Upper lobe of right lung (tissue), 1 donor: ENCODE measurements at places on chromosomes 1 and 21. TPM values are rescaled to one million over a fixed set of nuclear protein-coding genes. Genes with fewer than 3 reads are reported as not detected.

The BMP8B gene
- total RNA-seq: 2.7 TPM

The CRNN gene
- total RNA-seq: not detected

The GBP7 gene
- total RNA-seq: 0.32 TPM

The LGR6 gene
- 1.8 TPM for total RNA-seq

The CDC42 gene
- 234 TPM for total RNA-seq

The SPRR5 gene
- not detected for total RNA-seq

The RNU1-3 gene
- 6,622 TPM for total RNA-seq

The GSTM1 gene
- not detected for total RNA-seq

The CFHR1 gene
- not detected for total RNA-seq

The YY1AP1 gene
- 69.0 TPM for total RNA-seq

The HSD3B1 gene
- not detected for total RNA-seq

DNA sequence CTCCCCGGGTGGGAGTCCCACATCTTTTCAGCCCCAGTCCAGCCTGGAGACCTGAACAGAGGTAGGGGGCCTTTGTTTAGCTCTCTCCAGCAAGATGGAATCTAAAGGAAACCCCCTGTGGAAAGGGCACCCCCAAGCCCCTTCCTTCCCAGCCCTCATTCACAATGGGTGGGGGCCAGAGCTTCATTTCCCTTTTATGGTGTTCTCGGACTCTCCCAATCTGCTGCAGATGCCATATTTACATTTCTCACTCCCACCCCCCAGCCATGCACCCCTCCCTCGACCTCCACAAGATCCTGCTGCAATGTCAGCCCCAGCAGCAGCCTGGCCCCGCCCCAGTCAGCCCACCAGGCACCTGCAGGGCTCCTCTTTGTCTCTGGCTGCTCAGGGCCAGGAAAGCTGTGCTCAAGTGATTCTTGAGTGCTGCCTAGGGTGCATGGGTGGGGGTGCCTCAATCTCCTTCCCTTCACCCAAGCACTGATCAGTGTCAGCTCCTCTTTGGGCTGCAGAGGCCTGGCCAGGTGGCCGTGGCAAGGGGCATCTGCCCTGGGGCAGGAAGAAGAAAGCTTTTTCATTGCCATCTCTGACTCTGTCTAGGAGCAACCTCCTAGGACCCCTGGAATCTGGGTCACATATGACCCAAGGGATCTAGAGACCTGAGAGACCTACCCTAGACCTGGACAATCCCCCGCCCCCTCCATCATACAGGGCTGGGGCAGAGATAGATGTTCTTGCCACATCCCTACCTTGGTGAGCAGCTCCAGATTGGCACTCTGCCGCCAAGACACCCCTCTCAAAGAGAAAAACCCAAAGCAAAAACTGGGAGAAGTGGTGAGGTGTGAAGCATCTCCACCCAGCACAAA lies 1.7 kb downstream of the KIF21B start:
- DNase-seq: no peak

DNA sequence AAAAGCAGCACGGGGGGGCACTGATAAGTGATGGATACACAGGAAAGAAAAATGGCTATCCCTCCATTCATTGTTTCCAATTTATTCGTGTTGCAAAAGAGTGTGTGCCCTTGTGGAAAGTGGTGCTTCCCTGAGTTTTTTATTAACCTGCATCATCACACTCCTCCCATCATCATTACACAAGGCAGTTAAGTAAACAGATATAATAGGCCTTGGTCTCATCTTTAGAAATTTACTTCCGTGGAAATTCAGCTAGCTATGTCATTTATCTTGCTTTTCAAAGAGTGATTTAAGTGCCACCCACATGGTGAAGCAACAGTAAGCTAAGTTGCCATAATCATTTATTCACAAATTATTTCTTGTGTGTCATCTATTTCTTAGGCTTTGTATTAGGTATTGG lies 473.3 kb downstream of the NEGR1 start:
- no peak for DNase-seq

DNA sequence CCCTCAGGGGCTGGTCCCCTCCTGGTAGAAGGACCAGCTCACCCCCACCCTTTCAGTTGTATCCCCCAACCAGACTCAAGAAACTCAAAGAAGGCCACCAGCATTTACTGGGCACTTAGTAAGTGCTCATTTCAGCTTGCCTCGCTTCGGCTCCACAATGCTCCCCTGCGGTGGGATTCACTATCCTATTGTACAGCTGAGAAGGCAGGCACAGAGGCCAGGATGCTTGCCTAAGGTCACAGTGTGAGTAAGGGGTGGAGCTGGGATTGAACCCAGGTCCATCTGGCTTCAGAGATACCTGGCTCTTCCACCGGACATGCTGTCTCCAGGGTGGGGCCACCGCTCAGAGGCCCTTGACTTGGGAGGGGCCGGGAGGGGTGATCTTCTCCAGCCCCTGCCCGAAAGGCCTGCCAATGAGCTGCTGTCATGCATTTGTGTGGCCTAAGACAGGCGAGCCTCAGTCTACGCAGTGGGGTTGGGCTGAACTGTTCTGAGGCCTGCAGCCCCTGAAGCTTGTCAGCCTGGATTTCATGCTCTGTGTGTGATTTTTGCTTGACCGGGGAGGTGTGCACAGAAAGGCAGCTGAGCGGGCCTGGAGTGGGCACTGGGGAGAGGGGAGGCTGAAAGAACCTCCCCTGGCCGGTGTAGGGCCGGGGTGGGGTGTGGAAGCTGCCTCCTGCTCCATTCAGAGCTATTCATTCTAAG lies 48.1 kb downstream of the DMRTB1 start:
- DNase-seq: no peak

DNA sequence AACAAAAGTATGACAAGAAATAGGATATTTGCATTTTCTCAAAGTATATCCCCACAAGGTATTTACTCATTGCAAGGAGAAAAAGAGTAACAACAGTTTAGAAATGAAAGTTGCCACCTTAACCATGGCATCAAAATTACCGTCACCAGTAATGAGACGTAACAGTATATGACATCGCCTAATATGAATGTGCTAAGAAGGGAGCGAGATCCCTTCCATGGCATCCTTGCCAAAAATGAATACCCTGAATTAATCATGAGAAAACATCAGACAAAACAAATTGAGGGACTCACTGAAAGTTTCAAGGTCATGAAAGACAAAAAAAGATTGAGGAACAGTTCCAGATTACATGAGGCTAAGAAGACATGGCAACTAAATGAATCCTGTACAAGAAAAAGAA lies 78.9 kb upstream of the MROH9 start:
- DNase-seq: no peak

GRCh38 chr1:226226601-226227000 lies 3.1 kb downstream of the MIXL1 start:
- DNase-seq: no peak

- DNase-seq: no peak
These were observed 188.3 kb upstream of the DPT start for GRCh38 chr1:168917309-168917708.

DNA sequence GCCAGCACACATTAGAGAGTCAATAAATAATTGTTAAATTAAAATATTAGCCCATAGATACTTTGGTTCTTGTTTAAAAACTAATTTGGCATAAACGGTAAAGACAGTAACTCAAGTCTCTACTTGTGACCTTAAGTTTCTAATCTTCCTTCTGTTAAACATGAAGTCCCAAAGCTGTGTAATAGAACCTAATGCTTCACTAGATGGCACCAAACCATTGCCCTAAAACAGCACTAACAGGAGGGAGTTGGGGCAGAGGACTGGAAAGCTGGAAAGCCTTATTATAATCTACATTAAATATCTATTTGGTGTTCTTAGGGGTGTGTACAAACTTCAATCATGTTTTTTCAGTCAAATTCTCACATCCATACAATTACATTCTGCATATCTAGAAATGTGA lies 176.7 kb downstream of the OLFM3 start:
- no peak for DNase-seq

- DNase-seq: no peak
These were observed 81.9 kb downstream of the JAK1 start for GRCh38 chr1:64884261-64885040.

- DNase-seq: no peak
These were observed 49.4 kb downstream of the ILDR2 start for GRCh38 chr1:166925810-166926478.

DNA sequence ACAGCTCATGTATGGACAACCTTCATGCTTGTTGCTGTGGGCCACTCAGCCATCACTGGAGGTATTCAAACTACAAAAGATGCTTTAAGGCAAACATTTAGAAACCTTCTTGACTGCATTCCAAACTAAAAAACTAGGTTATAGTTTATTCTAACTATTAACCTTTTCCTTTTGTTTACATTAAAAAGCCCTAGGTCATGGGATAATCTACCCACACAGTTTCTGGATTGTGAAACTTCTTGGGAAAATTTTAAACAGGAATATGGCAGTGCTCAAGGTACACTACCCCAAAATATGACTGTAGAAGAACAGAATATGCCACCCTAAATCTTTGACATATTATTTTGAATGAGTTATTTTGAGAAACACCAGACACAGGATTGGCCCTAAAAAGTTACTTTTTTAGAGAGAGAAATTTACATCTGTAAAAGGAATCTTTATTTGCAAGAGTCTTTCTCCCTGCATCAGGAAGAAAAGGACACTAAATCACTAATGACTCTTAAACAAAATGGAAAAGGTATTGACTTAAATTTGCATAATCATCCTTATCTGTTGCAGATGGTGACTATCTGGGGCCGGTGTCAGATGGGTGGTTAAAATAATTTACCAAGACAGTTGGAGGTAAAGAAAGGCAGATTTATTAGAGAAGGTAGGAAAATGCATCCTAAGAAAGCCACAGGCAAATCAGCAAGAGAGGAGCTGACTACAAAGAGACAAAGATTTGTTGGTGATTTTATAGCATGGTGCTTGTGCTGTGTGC lies 25.1 kb upstream of the NUF2 start:
- DNase-seq: no peak

GRCh38 chr1:116708255-116708900 lies 40.8 kb upstream of the IGSF3 start:
- no peak for DNase-seq

- DNase-seq: peak; percentile 51
These were observed 3.6 kb downstream of the AJAP1 start for GRCh38 chr1:4657960-4658541.

GRCh38 chr1:17588048-17588871 lies 48.8 kb downstream of the ARHGEF10L start:
- DNase-seq: peak; percentile 75

DNA sequence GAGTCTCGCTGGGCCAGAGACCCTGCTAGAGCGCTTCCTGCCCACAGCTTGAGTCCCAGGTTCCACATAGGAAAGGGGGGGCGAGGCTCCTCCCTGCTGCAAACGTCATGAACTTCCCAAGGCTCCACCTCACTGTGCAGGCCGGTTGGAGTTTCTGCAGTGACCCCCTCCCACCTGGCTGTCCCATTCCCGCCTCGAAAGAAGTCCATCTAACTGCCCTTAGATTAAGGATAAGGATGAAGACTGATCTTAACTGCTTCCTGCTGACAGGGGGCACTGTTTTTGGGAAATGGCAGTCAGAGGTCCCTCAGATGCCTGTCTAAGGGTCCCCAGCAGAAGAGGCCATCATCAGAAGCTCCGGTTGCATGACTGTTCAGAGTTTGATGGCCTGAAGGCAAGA lies 62.7 kb downstream of the STUM start:
- no peak for DNase-seq

GRCh38 chr1:42837709-42838108 lies 8.7 kb upstream of the ZNF691 start:
- no peak for DNase-seq

GRCh38 chr1:198913667-198914066 lies 274.8 kb downstream of the PTPRC start:
- no peak for DNase-seq

- peak; percentile 51 for DNase-seq
These were observed 197.3 kb downstream of the MATN1 start for GRCh38 chr1:30525971-30526651.

DNA sequence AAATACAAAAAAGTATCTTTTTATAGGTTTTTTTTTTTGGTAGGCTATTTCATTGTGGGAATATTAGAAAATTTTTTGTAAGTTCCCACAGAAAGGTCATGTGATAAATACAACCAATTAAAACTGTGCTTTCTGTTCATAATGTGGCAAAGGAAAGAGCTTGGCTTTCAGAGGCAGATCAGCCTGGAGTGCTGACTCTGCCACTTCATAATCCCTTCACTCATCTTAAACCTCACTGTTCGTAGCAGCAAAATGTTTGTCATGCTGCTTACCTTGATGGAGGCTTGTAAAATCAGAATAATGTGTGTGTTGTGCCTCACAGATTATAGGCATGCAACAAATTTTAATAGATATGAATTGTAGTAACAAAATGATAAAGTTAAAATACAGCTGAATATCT lies 176.8 kb downstream of the ZP4 start:
- no peak for DNase-seq

DNA sequence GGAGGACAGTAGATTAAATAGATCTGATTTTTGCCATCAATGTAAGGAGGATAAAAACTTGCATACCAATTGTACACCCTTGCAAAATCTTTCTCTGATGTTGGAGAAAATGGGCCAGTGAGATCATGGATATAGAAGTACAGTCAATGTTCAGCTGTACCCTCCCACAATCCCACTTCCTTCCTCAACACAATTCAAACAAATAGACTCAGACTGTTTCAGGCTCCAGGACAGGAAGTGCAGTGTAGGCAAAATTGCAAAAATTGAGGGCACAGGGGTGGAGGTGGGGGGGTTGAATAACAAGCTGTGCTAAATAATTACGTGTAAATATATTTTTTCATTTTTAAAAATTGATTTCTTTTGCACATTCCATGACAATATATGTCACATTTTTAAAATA lies 3.9 kb upstream of the IFI44 start:
- DNase-seq: no peak

DNA sequence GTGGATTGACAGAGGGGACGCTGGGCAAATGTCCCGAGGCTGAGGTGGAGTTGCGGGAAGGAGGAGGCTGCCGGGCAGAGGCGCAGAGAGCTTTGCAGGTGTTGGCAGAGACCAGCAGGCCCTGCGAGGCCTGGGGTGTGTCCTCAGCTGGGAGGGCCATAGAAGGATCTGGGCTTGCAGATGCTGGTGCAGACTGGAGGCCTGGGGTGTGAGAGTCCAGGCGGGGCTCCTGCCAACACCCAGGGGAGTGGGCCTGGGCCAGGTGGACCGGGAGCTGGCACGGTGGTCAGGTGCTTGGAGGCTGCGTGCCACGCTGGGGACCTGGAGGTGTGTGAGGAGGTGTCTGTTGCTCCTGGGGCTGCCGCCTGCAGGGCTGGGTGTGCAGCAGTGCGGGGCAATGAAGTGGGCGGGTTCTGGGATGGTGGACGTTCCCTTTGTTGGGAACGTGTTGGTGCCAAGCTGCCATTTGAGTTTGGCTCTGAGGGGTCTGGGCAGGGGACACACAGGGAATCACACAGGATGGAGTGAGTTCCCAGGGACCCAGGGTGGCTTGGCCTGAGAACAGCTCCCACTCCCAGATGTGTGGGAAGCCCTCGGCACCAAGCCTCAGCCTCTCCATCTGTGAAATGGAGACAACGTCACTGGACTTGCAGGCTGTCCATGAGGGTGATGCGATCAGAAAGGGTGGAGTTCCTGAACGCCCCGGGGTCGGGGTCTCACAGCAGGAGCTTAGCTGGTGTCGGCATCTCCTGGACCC lies 39.9 kb upstream of the POFUT2 start:
- DNase-seq: peak; percentile 68
